ENCODE measurements at places on chromosomes 3 and 15.

DNA sequence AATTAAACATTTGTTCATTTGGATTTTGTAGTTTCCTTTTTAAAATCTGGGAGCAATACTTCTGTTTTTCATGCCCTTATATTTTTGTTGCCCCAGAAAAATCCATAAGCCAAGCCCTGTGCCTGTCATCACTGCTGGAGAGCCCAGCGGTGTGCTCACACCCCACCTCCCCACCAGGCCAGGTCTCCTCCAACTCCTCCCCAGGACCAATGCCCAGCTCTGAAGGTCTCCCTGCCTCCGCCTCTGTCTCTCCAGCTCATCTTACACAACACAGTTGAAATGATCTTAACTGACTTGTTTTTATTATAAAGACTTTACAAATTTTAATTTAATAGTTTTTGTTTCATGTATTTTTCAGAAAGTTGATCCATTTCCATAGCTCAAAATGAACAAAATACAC is 66.4 kb downstream of the RHCG start:
- no peak for DNase-seq

DNA sequence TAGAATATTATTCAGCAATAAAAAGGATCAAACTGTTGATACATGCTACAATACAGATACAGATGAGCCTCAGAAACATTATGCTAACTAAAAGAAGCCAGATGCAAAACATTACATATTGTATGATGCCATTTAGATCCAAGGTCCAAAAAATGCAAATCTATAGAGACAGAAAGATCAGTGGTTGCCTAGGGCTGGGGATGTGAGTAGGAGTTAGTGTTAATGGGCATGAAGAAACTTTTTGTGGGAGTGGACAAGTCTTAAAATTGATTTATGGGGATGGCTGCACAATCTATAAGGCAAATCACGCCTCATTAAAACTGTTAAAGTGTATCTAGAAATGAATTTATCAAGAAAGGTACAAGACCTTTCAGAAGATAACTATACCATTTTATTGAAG is 45.0 kb downstream of the EHHADH start:
- DNase-seq: no peak

- DNase-seq: no peak
These were observed 6.7 kb upstream of the LTF start for GRCh38 chr3:46471371-46471914.

DNA sequence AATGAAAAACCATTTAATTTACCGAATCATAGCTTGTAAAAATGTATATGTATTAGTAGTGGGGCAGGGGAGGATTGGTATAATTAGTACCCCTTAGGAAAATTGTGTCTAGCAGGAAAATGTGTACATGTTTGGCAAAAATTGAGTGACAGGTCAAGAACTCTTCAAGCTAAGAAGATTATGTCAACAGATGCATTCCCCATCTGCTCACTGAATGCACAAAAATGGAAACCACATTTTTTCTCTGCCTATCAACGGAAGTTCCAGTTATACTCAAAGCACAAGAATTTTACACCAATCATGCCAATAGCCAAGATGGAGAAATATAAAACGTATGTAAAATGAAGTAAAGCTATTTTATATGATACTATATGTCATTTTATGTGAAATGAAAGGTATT is 377.8 kb downstream of the KCNH8 start:
- DNase-seq: no peak

GRCh38 chr3:59809016-59809415 is 759.2 kb upstream of the CFAP20DC start:
- no peak for DNase-seq

DNA sequence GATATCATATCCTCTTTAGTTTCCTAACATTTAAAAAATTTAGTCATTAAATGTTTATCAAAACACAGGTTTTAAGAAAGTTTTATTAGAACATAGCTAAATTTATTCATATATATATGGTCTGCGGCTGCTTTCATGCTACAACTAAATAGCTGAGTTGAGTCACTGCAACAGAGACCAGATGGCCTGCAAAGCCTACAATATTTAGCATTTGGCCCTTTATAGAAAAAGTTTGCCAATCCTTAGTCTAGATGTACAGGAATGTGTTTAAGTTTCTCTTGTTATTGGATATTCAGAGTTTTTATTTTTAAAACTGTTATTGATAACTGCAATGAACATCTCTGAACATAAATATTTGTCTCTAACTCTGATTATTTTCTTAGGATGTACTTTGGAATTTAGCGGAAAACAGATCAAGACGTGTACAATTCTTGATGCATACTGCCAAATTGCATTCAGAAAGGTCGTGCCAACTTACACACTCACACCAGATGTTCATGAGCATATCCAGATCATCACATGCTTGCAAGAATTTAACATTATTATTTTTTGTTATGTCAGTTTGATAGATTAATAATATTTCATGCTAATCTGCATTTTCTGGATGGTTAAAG is 157.9 kb downstream of the STAC start:
- DNase-seq: no peak

DNA sequence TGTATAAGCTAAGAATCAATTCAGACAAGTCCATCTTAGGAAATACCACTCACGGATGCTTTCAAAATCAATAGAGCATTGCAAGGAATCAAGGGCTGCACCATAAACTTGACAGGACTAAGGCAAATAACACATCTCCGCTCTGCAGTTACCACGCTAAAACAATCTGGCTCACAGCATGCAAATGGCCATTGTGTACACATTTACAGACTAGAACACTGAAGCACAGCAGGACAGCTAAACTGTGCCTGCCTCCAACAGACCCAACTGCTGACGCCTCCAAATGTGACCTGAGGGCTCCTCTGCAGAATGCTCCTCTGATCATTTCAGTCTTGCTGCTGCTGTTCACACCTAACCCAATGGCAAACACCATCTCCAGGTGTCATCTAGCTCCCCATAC is 104.3 kb downstream of the MEX3B start:
- DNase-seq: no peak

DNA sequence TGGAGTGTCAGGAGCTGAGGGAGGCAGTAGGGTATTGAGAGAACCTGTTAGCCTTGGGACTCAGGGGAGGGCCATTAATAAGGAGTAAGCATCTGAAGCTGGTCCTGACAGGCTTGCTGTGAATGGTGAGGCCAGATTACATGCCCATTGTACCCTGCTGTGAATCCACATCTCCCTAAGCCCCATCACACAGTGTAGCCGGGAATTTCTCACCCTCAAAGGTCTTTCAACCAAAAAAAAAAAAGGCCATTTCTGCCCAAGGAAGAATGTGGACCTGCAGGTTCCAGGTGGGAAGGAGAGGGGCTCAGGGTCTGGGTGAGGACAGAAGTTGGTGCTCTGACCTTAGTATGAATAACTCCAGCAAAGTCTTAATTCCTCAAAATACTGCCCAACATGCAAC is 37.2 kb downstream of the MAGEF1 start:
- DNase-seq: no peak

- no peak for DNase-seq
These were observed 5.0 kb downstream of the TRPM1 start for GRCh38 chr15:31096563-31096962.

- no peak for DNase-seq
These were observed 162.9 kb upstream of the LRTM1 start for GRCh38 chr3:55090746-55091145.

DNA sequence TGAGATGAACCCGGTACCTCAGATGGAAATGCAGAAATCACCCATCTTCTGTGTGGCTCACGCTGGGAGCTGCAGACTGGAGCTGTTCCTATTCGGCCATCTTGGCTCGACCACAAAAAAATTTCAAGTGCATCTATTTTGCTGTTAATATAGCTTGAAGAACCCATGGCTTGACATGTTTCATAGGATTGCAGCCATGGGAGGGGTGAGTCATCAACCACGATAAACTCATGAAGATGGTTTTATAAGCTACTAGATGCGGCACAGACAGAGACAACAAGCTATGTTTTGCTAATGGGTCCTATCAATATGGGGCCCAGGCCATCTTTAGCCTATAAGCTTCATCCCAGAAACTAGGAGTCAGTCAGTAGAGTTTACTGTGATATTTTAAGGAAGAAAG is 100.4 kb upstream of the PHLDB2 start:
- DNase-seq: no peak

DNA sequence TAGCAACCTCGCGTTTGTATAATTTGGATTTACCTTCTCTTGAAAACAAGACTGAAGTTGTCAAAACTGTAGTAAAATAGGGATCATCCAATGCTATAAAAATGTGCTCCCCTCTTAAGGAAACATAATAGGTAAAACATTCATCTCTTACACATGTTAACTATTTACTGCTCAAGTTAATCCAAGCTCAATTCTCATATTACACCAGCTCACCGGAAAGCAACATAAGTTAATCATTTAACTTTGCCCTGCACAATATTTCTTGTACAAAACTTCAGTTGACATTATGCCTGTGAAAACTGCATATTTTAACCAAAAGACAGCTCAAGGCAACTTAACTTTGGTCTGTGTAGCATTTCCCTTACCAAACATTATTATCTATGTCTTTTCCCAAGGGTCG is 634.2 kb downstream of the NAALADL2 start:
- no peak for DNase-seq

DNA sequence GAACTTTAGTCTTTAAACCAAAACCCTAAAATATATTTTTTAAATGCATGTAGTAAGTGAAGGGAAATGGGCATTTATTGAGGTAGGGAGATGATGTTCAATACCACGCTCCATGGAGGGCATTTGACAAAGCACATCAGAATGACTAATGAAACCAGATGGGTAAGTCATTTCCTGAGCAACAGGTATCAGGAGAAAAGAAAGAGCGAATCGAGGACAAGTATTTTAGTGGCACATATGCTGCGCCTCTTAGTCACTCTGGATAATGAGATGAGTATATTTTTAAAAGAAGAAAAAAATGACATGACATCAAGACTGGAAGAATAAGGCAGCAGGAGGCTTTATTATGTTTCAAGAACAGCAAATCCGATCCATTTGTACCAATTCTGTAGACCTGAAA is 129.0 kb upstream of the ARHGEF3 start:
- no peak for DNase-seq

DNA sequence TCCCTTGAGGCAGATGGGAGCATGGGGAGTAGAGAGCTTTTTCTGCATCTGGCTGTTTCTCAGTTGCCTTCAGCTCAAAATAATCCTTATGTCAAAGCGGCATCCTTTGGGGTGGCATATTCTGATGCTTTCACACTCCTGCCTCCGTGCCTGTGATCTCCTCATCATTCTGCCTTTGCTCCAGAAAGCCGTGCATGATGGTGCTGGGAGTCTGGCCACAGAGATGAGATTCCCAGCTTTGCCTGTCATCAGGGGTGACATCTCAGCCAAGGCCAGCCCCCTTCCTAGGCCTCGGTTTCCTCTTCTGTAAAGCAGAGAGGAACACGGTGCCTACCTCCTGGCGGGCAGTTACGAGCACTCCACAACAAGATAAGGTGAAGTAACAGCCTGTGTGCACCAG is 96.3 kb upstream of the ALDH1A3 start:
- no peak for DNase-seq

DNA sequence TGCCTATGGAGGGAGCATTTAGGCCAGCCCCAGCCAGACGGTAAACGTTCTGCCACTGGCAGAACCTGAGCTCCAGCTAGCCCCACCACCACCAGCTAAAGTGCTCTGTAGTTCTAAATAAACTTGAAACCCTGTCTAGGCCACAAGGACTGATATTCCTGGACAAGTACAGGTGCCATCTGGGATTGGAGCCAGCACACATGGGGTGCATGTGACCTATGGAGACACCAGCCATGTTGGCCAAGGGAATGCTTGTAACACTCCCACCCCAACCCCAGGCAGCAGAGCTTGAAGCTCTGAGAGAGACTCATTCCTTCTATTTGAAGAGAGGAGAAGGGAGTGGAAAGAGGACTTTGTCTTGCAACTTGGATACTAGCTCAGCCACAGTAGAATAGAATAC is 284.5 kb upstream of the DCBLD2 start:
- no peak for DNase-seq

- DNase-seq: no peak
These were observed 311.6 kb upstream of the CNTN4 start for GRCh38 chr3:1787094-1787493.

DNA sequence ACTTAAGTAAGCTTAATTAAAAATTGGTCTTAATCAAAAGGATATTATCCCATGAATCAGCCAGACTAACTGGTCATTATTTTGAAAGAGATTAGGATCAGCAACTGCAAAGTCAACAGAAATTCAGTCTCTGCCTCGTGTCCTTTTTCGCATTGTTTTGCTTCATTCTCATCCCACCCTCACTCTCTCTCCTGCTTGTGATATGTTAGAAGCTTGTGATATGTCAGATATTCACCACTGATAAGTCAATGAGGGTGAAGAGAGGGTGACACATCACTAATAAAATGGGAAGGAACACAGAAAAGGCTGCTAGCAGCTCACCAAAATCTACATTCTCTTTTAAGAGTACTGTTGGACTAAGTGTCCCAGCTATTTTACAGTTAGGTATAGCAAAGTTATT is 146.1 kb downstream of the SUCNR1 start:
- no peak for DNase-seq

GRCh38 chr3:161498259-161498921 is 1.8 kb downstream of the OTOL1 start:
- DNase-seq: no peak

DNA sequence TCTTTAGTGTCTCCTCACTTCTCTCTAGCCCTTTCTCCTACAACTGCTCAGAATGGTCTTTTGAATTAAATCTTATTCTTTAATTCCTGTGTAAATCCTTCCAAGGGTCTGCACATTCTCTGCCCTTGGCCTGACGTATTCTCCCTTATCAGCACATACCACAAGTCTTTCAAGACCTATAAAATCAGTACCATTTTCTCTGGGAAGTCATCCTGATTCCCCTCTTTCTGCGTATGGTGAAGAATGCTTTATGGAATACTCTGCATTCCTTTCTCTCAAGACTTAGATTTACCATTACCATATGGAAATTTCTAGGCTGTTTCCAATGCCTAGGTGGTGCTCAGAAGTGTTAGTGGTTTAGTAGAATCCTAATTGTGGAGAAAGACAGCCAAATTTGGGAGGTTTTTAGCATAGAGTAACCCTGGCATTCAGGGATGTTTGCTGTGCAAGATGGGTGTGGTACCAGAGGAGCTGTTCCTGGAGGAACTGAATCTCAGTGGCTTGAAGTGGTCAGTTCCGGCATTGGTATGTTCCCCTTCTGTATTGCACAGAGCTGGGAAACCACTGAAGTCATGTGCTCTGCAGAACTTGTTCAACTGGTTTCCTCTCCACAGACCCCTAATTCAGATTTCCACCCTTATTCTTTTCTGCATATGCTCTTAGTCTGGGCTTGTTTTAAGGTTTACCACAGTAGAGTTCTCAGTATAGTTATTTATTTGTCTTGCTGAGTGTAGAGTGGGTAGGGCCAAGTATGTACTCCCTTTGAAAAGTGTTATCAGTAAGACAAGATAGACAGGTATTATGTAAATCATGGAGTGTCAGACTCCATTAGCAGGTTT is 24.5 kb downstream of the IQGAP1 start:
- no peak for DNase-seq

GRCh38 chr3:125048282-125048681 is 7.5 kb downstream of the HEG1 start:
- DNase-seq: no peak

GRCh38 chr3:101819649-101820206 is 29.6 kb upstream of the NFKBIZ start:
- no peak for DNase-seq
